ENCODE measurements at places on chromosomes 6 and 20.

DNA sequence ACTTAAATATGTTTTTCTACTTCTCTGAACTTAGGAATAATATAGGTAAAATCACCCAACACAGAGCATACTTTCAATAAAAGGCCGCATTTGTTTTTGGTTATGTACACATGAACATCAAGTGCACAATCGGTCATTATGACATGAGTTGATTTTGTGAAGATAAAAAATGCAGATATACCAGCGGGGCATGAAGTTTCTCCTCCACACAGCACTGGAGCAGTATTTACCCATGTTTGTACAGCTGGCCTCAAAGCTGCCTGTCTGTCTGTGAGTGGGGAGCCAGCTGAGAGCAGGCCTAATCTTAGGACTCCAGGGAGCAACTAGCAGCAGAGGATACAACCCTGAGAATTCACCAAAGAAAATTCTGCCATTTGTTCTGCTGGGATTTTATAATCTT, 206.5 kb downstream of the TPBG start:
- H3K27ac ChIP-seq, result no peak overlapping the region
- H3K36me3 ChIP-seq, result no peaks in the 10 kb centered on the region
- DNase-seq, result no peak
- no peak overlapping the region for H3K4me3 ChIP-seq
- no peaks in the 10 kb centered on the region for H3K27me3 ChIP-seq

GRCh38 chr6:4964675-4965561, 38.9 kb downstream of the RPP40 start:
- peaks cover 2% of the 10 kb centered on the region for H3K27me3 ChIP-seq
- no peak overlapping the region for H3K27ac ChIP-seq
- no peak overlapping the region for H3K4me3 ChIP-seq
- no peaks in the 10 kb centered on the region for H3K4me1 ChIP-seq
- no peak for DNase-seq

DNA sequence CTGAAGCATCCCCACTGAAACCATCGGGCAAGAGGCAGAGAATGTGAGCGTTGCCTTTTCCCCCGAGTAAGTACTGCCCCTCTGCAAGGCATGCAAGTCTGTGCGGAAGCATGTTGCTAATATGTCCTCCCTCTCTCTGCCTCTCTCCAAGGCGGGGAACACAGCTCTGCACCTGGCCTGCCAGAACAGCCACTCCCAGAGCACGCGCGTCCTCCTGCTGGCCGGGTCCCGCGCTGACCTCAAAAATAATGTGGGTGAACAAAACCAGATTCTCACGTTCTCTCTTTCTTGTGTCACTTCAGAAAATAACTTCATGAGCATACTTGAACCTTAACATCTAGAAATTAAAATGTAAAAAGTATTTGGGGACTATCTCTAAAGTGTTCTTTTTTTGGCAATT, 26.4 kb downstream of the LYRM2 start:
- no peak for DNase-seq
- no peak overlapping the region for H3K4me3 ChIP-seq
- no peak overlapping the region for H3K27ac ChIP-seq
- H3K4me1 ChIP-seq, result peaks cover 17% of the 10 kb centered on the region

- no peak overlapping the region for H3K4me3 ChIP-seq
- H3K27me3 ChIP-seq, result no peaks in the 10 kb centered on the region
- DNase-seq, result no peak
- H3K36me3 ChIP-seq, result no peaks in the 10 kb centered on the region
Measured at GRCh38 chr20:61460261-61461052, 208.4 kb downstream of the CDH4 start.

DNA sequence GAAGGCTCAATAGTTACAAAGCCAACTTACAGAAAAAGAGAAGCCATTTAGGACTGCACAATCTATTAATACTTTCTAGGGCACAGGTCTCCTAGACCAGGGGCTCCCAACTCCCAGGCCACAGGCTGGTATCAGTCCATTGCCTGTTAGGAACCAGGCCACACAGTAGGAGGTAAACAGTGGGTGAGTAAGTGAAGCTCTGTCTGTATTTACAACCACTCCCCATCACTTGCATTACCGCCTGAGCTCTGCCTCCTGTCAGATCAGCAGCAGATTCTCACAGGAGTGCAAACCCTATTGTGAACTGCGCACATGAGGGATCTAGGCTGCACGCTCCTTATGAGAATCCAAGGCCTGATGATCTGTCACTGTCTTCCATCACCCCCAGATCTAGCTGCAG, 22.5 kb downstream of the TRAF3IP2 start:
- H3K36me3 ChIP-seq, result peaks cover 28% of the 10 kb centered on the region
- peaks cover 33% of the 10 kb centered on the region for H3K4me1 ChIP-seq
- no peak overlapping the region for H3K27ac ChIP-seq
- no peak overlapping the region for H3K4me3 ChIP-seq
- no peaks in the 10 kb centered on the region for H3K27me3 ChIP-seq

GRCh38 chr6:18990059-18990978, 603.2 kb downstream of the RNF144B start:
- H3K4me3 ChIP-seq, result no peak overlapping the region
- H3K27ac ChIP-seq, result no peak overlapping the region
- DNase-seq, result peak; percentile 27
- H3K4me1 ChIP-seq, result no peaks in the 10 kb centered on the region
- no peaks in the 10 kb centered on the region for H3K27me3 ChIP-seq

DNA sequence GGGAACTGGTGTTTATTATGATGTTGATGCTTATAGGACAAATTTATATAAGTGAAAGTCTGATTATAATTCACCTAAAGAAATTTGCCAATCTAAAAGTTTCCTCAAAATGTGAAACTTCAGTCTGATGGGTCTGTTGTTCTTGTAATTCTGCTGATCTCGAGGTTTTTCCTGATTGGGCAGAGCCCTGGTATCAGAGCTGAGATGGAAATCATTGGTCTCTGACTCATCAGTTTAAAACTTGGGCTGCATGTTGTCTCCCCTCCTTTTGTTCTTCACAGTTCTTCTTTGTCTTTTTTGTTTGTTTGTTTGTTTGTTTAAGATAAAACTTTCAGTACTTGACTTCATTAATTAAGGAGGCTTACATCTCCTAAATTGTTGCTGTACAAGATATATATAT, 5.9 kb downstream of the SMAP1 start:
- H3K27me3 ChIP-seq, result no peaks in the 10 kb centered on the region
- no peak for DNase-seq
- H3K36me3 ChIP-seq, result peaks cover 39% of the 10 kb centered on the region
- H3K27ac ChIP-seq, result no peak overlapping the region
- H3K4me3 ChIP-seq, result no peak overlapping the region

DNA sequence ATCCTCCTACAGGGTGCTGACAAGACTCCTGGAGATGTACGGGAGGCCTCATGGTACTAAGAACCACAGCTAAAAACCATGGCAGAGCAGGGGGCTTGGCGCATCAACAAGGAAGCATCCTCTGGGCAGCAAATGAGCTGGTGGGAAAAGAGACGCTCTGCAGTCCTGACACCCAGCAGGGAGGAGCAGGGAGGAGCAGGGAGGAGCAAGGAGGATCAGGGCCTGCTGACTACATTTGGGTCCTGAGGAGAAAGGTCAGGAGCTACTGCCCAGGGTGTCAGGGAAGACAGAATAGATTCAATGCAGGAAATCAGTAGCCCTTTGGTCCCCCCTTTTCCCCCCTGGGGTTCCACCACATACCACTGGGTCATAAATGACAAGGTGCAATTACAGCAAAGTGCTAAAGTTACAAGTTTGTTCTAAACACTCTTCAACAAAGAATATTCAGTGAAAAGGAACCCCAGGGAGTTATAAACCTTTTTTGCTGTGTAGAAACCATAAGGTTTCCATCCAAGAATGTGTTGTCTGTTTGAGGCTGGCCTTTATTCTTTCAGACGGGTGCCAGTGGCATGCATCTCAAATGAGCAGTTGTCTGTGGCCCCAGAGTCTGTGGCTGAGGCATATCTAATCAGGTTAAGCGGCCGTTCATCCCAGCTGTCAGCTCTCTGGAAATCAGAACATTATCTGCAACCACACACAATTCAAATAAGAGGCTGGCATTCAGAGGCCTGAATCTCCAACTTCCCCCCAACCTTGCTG, 325.0 kb downstream of the CDC5L start:
- no peak overlapping the region for H3K4me3 ChIP-seq
- peaks cover 3% of the 10 kb centered on the region for H3K36me3 ChIP-seq
- no peaks in the 10 kb centered on the region for H3K27me3 ChIP-seq
- no peak overlapping the region for H3K27ac ChIP-seq
- H3K4me1 ChIP-seq, result peaks cover 4% of the 10 kb centered on the region
- no peak for DNase-seq

- no peak for DNase-seq
- H3K4me3 ChIP-seq, result no peak overlapping the region
- H3K27ac ChIP-seq, result no peak overlapping the region
Measured at GRCh38 chr6:39685938-39686337, 39.3 kb downstream of the KIF6 start.

- no peak overlapping the region for H3K4me3 ChIP-seq
- H3K4me1 ChIP-seq, result no peaks in the 10 kb centered on the region
- H3K27me3 ChIP-seq, result no peaks in the 10 kb centered on the region
- no peak for DNase-seq
Measured at GRCh38 chr20:33480048-33480447, 9.8 kb upstream of the CBFA2T2 start.

GRCh38 chr6:23250556-23250955, 681.2 kb downstream of the HDGFL1 start:
- no peaks in the 10 kb centered on the region for H3K4me1 ChIP-seq
- H3K4me3 ChIP-seq, result no peak overlapping the region
- H3K27me3 ChIP-seq, result no peaks in the 10 kb centered on the region
- DNase-seq, result no peak

DNA sequence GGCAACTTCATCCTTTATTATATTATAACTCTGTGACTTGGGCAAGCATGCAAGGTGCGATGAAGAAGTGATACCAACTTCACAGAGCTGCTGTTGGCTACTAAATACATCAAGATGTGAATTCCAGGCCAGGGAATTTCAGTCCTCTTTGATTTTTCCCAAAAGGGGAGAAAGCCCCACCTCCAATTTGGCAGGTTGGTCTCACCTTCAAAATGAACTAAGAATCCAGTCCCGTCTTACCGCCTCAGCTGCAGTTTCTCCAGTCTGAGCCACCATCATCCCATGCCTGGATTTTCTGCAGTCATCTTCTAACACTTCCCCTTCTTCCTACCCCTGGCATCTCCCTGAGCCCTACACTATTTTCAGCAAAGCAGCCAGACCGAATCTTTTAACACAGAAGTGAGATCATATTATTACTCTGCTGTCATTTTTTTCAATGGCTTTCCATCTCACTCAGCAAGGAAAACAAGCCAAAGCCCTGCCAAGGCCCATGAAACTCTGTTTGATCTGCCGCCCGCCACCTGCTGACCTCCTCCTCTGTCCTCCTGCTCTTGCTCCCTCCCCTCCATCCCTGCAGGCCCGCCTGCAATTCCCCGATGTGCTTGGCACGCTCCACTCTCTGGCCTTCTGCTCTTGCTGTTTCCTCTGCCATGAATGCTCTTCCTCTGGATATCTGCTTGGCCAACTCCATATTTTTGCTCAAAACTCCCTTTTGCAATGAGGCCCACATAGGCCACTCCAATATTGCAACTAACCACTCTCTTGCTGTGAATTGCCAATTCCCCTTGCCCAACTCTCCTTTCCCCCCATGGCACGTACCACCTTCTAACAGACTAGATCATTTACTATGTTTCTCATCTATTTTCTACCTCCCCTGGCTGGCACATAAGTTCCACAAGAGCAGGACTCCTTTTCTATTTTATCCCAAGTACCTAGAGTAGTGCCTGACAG, 46.0 kb upstream of the TAGAP start:
- H3K27ac ChIP-seq, result no peak overlapping the region
- DNase-seq, result no peak
- H3K27me3 ChIP-seq, result no peaks in the 10 kb centered on the region
- peaks cover 28% of the 10 kb centered on the region for H3K4me1 ChIP-seq

GRCh38 chr6:43334466-43335095, 26.0 kb upstream of the CRIP3 start:
- H3K36me3 ChIP-seq, result peaks cover 4% of the 10 kb centered on the region
- H3K27ac ChIP-seq, result no peak overlapping the region
- H3K4me1 ChIP-seq, result peaks cover 16% of the 10 kb centered on the region
- no peaks in the 10 kb centered on the region for H3K27me3 ChIP-seq
- no peak for DNase-seq
- H3K4me3 ChIP-seq, result no peak overlapping the region

- H3K27ac ChIP-seq, result peak overlapping the region; percentile 90
- H3K4me1 ChIP-seq, result peaks cover 33% of the 10 kb centered on the region
- no peak for DNase-seq
- no peaks in the 10 kb centered on the region for H3K27me3 ChIP-seq
Measured at GRCh38 chr6:208938-209337, 83.3 kb upstream of the DUSP22 start.

DNA sequence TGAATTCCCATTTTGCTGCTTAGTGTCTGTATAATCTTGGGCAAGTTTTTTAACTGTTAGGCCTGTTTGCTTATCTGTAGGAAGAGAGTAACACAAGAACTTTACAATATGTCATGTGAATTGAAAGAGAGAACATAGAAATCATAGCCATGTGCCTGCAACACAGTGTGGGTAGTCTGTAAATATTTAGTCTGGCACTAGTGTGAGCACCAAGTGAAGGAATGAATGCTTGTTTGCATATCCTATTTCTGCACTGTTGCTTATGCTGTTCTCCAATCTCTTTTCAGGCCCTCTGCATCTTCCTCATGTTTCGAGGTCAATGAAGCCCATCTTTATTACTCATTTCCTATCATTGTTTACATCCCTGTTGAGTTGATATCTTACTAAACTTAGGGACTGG, 49.2 kb downstream of the CBFA2T2 start:
- H3K27ac ChIP-seq, result no peak overlapping the region
- no peak for DNase-seq
- H3K4me1 ChIP-seq, result peaks cover 6% of the 10 kb centered on the region
- peaks cover 7% of the 10 kb centered on the region for H3K36me3 ChIP-seq
- H3K4me3 ChIP-seq, result no peak overlapping the region

- peaks cover 57% of the 10 kb centered on the region for H3K4me1 ChIP-seq
- H3K4me3 ChIP-seq, result peak within 1 kb of the TSS; percentile 92
- H3K27me3 ChIP-seq, result no peaks in the 10 kb centered on the region
- peak within 1 kb of the TSS; percentile 99 for H3K27ac ChIP-seq
- peaks cover 91% of the 10 kb centered on the region for H3K36me3 ChIP-seq
Measured at GRCh38 chr6:24935366-24936152, at the start of gene RIPOR2. Gene RIPOR2 (minus strand): TSS chr6:24935960. CDS start chr6:24935898, 62 bp downstream.

- H3K4me1 ChIP-seq, result peaks cover 79% of the 10 kb centered on the region
- peak; percentile 57 for DNase-seq
- peak overlapping the region; percentile 85 for H3K4me3 ChIP-seq
- H3K27me3 ChIP-seq, result no peaks in the 10 kb centered on the region
Measured at GRCh38 chr6:31729979-31730630, 1.0 kb upstream of the DDAH2 start.

GRCh38 chr6:18281564-18281963, 17.2 kb upstream of the DEK start:
- peaks cover 8% of the 10 kb centered on the region for H3K4me1 ChIP-seq
- H3K4me3 ChIP-seq, result no peak overlapping the region
- H3K27me3 ChIP-seq, result peaks cover 45% of the 10 kb centered on the region

DNA sequence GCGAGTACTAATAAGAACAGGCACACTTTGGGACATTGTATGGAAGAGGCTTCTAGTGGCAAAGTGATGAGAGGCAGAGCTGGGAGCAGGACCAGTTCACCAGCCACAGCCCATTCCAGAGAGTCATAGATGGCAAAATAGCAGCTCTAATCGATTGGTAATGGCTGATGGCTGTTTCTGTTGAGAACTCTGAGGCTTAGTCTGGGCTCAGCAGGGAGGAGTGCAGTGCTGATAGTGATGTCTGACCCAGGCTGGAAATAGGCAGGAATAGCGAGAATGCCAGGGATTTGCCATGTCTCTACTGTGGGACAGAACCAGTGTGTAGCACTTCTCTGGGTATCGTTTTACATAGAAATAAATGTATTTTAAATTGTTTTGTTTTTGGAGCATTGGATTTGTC, 620.0 kb upstream of the FLRT3 start:
- H3K36me3 ChIP-seq, result no peaks in the 10 kb centered on the region
- no peaks in the 10 kb centered on the region for H3K27me3 ChIP-seq
- H3K4me1 ChIP-seq, result no peaks in the 10 kb centered on the region
- H3K27ac ChIP-seq, result no peak overlapping the region
- no peak overlapping the region for H3K4me3 ChIP-seq

- no peak for DNase-seq
- H3K4me1 ChIP-seq, result peaks cover 43% of the 10 kb centered on the region
Measured at GRCh38 chr6:33856031-33856590, 52.3 kb upstream of the MLN start.

Data from activated CD4-positive, alpha-beta T cell treated with anti-CD3 and anti-CD28 coated beads, Interleukin-2, amount 10 ng/mL, durations not matched to agents 7 days and 5 days (primary cell).